Activated naive CD4-positive, alpha-beta T cell treated with Interleukin-2 at 50 U/mL for 16 hours (primary cell): ENCODE measurements at places on chromosomes 16 and 17.

DNA sequence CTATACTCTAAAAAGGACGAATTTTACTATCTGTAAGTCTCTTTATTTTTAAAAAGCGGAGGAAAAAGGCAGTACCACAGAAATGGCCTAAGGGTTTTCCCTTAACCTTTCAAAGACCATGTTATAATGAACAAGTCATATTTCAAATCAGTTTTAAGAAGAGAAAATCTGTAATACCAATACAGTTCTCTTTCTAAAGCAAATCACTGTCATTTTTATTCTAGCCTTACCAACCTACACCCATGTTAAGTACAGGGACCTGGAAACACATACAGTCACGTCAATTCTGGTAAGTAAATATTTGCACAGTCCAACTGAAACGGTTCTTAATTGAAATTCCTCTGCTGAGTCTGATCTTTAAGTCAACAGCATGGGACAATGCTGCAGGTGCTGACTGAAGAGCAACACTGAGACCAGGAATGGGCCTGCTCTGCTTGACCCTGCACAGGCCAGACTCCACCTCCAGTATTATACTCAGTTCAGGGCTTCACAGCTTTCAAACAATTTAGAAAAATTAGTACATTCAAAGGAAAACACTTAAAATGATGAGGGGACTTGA is 20.2 kb downstream of the MBTPS1 start:
- no peak for DNase-seq

- DNase-seq: no peak
These were observed 108.1 kb downstream of the LITAF start for GRCh38 chr16:11478431-11479119.

DNA sequence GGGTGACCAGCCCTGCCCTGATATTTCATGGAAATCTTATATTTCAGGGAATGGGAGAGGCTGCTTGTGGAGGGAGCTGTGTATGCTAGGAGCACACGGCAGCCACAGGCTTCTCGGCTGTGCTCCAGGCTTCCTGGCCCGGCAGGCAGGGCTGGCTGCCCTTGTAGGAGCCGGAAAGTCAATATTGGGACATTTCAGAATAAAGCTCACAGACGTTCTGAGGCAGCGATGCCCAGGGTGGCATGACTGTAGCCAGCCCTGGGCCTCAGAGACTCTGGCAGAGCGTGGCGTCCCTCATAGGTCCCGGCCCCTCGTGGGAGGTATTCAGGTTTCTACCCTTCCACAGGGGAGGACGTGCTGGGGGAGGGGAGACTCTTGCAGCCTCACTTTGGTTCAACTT is 65.7 kb downstream of the BANP start:
- no peak for DNase-seq

GRCh38 chr16:2798723-2799204 is 494 bp downstream of the PRSS41 start:
- DNase-seq: no peak

GRCh38 chr16:70788668-70789594 is 12.0 kb downstream of the VAC14 start:
- DNase-seq: no peak

GRCh38 chr17:72696156-72696555 is 396.3 kb downstream of the SLC39A11 start:
- no peak for DNase-seq

DNA sequence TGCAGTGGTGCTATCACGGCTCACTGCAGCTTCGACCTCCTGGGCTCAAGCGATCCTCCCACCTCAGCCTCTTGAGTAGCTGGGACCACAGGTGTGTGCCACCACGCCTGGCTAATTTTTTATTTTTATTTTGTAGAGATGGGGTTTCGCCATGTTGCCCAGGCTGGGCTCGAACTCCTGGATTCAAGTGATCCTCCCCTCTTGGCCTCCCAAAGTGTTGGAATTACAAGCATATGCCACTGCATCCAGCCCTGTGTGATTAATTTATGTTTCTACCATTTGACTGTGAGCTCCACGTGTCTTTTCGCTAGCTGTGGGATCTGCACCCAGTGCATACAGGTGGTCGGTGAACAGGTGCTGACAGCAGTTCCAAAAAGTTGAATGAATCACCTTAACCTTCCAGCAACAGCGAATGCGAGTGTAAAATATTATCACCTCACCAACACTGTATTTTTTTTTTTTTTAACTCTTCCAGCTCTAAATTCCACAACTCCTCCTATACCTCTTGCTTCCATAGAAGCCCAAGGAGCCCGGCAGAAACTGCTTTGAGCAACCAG is 484 bp upstream of the NUDT7 start:
- no peak for DNase-seq

DNA sequence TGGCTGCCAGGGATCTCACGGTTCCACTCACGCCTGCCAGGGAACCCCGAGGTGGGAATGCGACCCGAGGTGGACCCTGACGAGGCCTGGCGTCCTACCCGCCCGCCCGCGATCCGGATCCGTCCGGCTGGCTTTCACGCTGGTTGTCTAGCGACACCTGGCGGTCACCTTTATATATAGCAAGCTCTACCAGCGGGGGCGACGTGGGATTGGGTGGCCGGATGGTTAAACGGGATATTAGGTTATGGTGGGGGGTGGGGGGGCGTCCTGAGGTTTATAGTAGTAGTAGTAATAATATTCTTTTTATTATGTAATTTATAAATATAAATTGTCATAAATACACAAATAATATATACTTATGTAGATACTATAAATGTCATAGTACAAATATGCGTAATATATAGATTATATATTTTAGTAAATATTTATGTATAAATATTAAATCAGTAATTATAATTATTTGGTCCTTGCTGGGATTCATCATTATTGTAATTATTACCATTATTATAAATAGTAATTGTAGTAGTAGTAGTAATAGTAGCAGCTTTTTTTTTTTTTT is 136.9 kb downstream of the KCNJ12 start:
- DNase-seq: peak; percentile 76

DNA sequence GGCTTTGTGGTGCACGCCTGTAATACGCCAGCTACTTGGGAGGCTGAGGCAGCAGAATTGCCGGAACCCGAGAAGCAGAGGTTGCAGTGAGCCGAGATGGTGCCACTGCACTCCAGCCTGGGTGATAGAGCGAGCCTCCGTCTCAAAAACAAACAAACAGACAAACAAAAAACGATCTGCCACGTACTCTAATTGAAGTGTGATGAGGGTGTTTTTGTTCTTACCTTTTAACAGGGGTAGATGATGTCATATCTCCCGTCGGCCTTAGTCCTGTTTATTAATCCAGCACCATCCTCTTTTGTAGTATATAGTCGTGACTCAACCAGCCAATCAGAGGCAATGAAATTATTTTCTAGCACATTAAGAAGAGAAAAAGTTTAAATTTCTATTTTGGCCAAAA is 58.5 kb downstream of the IQCK start:
- DNase-seq: no peak

DNA sequence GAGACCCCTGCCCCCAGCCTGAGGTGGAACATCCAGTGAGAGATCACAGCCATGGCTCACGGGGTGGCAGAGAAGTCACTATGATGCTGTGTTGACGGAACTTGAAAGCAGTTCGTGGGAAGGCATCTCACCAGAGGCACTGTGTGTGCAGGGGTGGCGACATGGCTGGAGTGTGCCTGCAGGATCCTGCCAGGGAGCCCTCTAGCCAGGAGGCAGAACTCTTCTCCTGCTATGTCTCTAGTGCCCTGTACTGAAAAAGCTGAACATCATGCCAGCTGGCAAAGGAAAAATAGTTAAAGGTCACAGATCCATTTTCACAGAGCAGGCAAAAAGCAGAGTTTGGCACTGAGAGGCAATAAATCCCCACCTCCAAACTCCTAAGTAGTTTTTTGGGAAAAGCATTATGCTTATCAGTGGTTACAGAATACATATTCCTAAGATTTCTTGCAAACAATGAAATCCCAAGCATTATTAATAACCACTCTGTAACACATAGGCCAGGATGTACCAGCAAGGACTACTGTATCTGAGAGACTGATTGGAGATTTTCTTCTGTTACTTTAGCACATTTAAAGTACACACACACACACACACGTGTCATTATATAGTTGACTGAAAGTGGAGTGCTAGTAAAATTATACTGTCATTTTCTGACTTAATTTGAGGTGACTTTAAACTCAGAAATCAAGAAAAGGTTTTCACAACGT is 36.8 kb downstream of the TNRC6C start:
- peak; percentile 15 for DNase-seq

DNA sequence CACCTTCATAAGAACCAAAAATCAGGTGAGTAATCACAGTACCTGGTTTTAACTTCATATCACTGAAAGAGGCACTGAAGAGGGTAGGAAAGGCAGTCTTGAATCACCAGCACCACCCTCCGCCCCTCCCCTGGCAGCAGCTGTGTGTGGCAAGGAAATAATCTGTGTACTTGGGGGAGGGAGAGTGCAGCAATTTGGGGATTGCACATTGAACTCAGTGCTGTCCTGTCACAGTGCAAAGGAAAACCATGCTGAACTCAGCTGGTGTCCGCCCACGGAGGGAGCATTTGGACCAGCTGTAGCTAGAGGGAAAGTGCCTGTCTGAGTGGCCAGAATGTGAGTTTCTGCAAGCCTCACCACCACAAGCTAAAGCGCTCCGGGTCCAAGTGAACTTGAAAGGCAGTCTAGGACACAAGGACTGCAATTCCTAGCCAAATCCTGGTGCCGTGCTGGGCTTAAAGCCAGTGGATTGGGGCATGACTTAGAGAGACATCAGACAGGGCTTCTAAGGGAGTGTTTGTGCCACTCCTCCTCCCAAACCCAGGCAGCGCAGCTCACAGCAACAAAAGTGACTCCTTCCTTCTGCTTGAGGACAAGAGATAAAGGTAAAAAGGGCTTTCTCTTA is 39.7 kb upstream of the ALDH3A1 start:
- DNase-seq: no peak

- DNase-seq: no peak
These were observed 310.4 kb downstream of the SNX29 start for GRCh38 chr16:12286964-12287363.

- no peak for DNase-seq
These were observed 34.6 kb upstream of the MYOCD start for GRCh38 chr17:12631076-12631475.

GRCh38 chr16:89002851-89003830 is 26.1 kb upstream of the CBFA2T3 start:
- no peak for DNase-seq

GRCh38 chr17:43695970-43696865 is 34.5 kb upstream of the MEOX1 start:
- no peak for DNase-seq

GRCh38 chr17:32795339-32795979 is 81.5 kb downstream of the MYO1D start:
- no peak for DNase-seq

GRCh38 chr16:70331588-70332358 is 14.9 kb upstream of the DDX19A start:
- peak; percentile 9 for DNase-seq

DNA sequence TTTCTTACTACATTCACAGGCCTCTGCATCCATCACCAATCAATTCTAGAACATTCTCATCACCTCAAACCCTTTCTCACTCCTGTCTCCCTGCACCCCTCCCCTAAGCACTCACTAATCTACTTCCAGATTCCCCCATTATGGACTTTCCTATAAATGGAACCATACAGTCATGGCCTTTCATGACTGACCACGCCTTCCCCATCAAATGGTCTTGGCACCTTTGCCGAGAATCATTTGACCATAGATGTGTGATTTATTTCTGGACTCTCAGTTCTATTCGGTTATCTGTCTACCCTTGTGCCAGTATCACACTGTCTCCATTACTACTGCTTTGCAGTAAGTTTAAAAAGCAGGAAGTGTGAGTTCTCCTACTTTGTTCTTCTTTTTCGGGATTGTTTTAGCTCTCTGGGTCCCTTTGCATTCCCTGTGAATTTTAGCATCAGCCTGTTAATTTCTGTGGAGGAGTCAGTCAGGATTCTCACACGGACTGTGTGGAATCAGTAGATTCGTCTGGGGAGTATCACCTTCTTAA is 27.5 kb downstream of the GTF3C1 start:
- DNase-seq: no peak

DNA sequence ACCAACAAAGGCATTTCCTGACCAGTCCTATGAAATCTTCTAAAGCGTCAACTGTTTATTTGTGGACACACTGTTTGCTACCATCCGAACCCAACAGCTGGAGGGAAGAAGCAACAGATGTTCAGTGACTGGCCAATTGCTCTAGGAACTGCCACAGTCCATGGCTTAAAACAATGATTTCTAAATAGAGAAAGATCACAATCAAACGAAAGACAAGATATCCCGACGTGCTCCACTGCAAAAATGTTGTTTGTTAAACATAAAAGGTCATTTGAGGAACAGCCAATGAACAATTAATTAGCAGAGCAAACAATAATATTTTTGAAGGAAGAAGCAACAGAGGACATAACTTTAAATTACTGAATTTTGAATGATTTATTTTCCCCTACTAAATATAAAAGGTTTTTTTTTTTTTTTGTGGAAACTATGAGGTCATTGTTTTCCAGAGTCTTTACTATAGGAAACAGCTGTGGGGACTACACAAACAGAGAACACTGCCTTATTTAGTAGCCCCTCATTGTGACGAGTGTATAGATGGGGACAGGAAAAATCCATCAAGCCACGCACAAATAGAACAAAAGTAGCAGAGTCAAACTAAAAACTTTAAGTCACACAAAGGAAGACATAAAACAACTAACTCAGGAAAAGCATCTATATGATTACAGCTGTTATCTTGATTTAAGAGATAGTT is 17.2 kb downstream of the USP31 start:
- no peak for DNase-seq

DNA sequence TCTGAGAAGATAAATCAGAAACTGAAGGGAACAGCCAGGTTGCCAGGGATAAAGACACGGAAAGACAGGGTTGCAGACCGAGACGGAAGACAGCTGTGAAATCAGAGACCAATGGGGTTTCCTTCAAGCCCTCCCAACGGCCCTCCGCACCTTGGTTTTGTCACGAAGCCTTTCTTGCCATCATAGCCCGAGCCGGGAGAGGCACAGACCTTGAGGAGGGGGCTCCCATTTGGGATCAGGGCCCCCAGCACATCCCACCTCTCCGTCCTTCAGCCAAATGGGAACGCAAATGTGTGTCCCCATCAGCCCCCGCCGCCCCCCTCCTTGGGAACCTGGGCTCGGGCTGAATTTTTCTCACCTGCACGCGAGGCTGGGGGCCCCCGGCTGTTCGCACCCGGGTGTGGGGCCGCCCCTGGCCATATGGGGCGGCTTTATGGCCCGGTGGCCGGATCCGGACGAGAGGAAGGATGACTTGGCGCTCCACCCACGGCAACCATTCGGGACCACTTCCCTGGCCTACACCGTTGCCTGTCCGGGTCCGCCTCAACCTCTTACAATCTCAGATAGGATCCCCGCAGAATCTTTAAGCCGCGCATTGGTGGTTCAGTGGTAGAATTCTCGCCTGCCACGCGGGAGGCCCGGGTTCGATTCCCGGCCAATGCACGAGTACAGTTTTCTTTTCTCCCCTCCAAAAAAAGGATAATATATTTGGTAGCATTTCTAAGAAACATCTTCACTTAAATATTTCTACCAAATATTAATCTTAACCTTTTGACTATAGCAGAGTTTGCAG is 1.4 kb upstream of the HES7 start:
- DNase-seq: peak; percentile 89

GRCh38 chr17:39562395-39562794 is 45.3 kb downstream of the NEUROD2 start:
- no peak for DNase-seq

GRCh38 chr16:80117556-80118130 is 423.1 kb upstream of the DYNLRB2 start:
- no peak for DNase-seq

- no peak for DNase-seq
These were observed 106.2 kb downstream of the PHKB start for GRCh38 chr16:47567321-47567720.

- DNase-seq: no peak
These were observed 8.2 kb upstream of the CBX8 start for GRCh38 chr17:79804856-79805696.
